Epithelial cell of proximal tubule (primary cell): ENCODE measurements at places on chromosomes 4 and X. TPM values are rescaled to one million over a fixed set of nuclear protein-coding genes. Genes with fewer than 3 reads are reported as not detected.

Gene ABLIM2
- total RNA-seq = 1.0 TPM in 1 of 2 replicates, not detected in the other

- DNase-seq = no peak
These were observed 14.0 kb upstream of the KIAA0232 start for GRCh38 chr4:6768539-6768905.

GRCh38 chr4:44701037-44701436, 22.8 kb downstream of the GUF1 start:
- no peak for DNase-seq

DNA sequence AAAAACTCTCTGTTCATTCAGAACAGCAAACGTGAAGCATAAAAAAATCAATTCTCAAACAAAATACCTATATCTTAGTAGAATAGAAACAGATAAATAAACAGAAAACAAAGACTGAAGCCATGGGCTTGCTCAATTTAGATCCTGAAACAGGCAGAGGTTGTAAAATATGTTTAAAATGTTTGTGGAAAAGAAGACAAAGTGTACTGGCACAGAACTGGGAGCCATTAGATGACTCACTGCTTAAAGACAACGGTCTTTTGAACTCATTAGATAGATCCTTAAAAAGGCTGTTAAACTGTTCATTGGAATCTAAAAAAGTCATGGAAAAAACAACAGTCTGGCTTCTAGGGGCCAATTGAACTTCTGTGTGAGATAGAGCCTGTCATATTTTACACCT, 247.0 kb upstream of the NDST4 start:
- DNase-seq = no peak

- no peak for DNase-seq
These were observed 3.2 kb downstream of the TMEM165 start for GRCh38 chr4:55398966-55399365.

Gene RENBP
- 0.92 and 1.5 TPM in 2 replicates for total RNA-seq

DNA sequence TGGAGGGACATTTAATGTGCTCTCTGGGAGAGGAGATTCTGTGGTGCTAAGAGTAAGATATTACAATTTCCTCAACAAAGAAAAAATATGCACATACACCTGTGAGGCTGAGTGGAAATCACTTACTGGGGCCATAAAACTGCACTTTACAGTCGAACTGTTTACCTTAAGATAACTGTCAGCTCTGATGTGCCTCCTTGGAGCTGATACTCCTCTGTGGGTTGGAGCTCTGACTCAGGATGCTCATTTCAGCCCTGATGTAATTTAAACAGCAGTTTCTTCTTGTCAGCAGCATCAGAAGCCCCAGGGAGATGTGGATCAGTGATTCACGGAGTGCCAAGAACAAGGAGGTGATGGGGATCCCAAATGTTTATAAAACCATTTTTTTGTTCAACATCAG, 241.9 kb upstream of the SFRP2 start:
- no peak for DNase-seq

DNA sequence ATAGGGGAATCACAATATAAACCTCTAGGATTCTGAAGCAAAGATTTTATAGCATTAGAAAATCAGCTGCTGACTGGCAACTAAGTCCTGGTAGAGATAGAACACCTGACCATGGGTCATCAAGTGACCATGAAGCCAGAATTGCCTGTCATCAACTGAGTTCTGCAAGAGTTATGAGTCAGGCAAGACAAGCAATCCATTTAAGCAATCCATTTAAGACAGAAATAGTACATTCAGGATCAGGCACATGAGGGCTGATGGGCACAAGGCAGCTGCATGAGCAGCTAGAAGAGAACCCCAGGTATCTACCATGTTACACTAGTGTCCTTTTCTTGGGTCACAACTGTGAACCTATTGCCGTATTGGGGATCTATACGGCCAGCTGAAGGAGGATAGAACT, 98.9 kb downstream of the SPRY1 start:
- no peak for DNase-seq

DNA sequence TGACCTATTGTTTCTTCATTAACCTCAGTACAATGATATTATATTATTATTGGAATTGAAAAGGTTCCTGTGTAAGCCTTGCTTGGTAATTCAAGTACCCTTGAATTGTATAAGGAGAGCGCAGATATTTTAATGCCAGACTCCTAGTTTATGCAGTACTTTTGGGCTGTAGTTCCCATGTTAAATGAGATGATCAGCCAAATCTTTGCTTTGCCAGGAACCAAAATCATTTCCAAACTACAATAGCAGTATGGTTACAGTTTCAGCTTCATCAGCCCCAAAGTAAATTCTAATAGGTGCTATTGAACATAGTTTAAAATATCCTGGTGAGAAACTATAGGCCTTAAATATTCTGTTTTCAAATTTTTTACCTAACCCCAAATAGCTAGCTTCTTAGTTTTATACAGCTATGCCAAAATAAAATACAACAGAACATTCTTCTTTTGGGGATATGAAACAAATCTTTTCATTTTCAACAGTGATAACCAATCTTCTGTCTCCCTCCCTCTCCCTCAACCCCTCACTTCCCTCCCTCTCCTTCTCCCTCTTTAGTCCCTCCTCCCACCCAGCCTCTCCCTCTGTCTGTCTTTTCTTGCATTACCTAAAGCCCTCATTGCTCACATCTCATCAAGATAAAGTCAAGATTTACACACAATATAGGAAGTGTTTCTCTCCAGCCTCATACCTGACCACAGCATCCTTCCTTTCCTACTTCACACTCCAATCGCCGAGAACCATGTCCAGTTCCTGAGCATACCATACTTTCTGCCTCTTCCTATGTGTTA, 190.1 kb downstream of the SHROOM3 start:
- no peak for DNase-seq

- no peak for DNase-seq
These were observed 250.7 kb downstream of the NAP1L3 start for GRCh38 chrX:93422693-93423092.

DNA sequence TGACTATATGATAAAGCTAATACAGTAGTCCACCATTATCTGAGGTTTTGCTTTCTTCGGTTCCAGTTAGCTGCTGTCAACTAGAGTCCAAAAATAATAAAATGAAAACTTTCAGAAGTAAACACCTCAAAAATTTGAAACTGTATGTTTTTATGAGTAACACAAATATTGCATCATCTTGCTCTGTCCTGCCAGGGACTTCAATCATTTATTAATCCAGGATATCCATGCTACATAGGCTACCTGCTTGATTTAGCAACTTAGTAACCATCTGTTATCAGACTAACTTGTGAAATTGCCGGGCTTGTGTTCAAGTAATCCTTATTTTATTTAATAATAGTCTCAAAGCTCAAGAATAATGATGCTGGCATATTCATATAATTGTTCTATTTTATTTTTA, 1537.8 kb upstream of the PABPC4L start:
- peak; percentile 40 for DNase-seq

DNA sequence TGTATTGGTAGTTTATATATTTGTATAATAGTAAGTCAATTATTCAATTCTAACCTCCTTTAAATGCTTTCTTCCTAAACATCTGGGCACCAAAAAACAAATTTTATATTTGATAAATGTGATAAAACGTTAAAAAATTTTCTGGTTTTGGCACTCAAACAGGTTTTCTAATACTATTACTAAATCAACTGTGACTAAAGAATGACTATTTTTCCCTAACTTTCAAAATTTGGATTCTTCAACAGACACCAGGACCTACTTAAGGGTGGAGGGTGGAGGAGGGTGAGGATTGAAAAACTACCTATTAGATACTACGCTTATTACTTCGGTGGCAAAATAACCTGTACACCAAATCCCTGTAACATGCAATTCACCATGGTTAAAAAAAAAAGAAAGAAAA, 555.5 kb downstream of the IL15 start:
- no peak for DNase-seq

DNA sequence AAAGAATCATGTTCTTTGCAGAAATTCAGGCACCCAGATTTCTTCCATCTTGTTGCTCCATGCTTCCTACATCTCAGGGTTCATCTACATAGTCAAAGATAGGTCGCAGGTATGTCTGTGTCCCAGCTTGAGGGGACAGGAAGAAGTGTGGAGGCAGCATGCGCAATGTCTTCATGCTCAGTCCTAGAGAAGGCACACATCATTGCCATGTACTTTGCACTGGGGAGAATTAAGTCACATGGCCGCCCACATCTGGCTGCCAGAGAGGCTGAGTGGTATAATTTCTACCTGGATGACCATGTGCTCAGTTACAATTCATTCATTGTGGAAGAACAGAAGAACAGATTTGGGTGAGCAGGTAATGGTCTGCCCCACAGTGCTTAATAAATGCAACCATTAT, 54.1 kb downstream of the GAB1 start:
- no peak for DNase-seq

DNA sequence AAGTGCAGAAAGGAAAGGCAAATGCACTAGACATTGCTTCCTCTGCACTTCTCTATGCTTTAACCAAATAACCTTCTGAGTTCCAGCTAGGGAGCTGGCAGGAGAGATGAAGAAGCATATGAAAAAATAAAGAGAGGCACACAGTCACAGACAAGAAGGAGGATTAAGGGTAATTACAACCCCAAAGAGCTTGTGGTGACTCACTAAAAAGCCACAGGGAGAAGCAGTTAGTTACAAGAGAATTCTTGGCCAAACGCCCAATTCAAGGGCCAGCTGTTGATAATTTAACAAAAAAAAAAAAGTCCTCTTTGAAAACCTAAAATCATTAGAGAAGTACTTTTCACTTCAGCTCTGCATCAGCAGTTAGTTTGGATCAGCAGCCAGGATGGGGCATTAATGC, 478.0 kb downstream of the KCNIP4 start:
- DNase-seq = no peak

- DNase-seq = no peak
These were observed 548 bp downstream of the TLR1 start for GRCh38 chr4:38803833-38804653.

Gene FGD1
- 10.2 and 10.3 TPM in 2 replicates for total RNA-seq

GRCh38 chrX:154379569-154379951, 465 bp downstream of the EMD start:
- no peak for DNase-seq

DNA sequence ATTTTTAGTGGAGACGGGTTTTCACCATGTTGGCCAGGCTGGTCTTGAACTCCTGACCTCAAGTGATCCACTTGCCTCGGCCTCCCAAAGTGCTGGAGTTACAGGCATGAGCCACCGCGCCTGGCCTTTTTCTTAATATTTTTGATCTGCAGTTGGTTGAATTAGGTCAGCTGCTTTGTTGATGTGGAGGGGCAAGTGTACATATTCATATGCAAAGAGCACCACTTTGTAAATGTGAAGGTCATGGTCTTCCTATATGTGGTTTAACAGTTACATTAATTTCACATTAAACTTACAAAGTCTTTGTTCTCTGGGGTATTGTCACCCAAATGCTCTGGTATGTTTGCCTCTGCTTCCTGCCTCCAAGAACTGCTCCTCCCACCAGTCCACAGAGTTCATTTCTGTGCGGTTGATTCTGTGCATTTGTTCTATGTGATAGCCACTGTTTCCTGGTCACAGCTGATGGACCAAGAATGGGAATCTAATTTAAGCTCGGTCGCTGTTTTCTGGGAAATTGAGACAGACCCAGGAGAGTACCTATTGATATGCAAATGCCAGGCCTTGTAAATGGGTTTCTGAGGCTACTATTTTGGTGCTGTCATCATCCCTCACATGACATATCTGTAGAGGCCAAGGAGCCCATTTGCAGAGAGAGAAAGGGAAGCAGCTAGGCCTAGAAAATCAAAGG, 26.9 kb upstream of the HPSE start:
- DNase-seq = no peak

Gene OPHN1
- total RNA-seq = 2.8 and 3.7 TPM in 2 replicates

Gene SMIM10L2A
- 0.65 and 2.3 TPM in 2 replicates for total RNA-seq

Gene BTC
- total RNA-seq = 3.6 and 5.4 TPM in 2 replicates

DNA sequence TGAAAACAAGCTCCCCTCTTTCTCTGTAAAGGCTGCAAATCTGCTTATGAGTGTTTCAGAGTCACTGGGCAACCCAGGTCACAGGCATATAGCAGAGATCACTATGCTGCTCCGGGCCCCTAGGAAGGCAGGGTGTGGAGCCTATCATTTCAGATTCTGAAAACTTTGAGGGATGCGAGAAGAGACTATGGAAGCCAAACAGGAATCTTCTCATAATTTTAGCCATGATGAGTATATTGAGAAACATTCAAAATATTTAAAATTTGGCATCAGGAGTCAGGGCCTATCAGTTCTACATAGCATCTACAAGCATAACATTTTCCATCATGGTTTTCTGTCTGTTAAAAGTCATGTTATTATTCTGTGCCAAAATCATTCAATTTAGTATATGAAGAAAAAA, 61.7 kb upstream of the ATXN3L start:
- no peak for DNase-seq

DNA sequence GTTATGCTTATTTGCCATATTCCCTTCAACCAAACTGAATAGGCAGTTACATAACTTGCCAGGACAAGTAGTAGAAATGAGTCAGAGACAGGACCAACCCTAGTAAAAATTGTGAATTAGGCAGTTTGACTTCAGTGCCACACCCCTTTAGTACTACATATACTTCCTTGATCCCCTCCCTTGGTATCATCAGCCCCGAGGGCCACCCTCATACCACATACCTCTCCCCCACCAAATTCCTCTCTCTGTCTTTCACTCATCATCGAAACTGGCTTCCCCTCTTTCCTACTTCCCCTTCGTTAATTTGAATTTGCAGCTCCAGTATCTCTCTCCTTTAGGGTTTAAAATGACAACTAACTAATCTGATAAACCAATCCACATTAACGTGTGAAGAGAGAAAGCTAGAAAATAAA, 7.9 kb upstream of the PTPN13 start:
- DNase-seq = no peak

DNA sequence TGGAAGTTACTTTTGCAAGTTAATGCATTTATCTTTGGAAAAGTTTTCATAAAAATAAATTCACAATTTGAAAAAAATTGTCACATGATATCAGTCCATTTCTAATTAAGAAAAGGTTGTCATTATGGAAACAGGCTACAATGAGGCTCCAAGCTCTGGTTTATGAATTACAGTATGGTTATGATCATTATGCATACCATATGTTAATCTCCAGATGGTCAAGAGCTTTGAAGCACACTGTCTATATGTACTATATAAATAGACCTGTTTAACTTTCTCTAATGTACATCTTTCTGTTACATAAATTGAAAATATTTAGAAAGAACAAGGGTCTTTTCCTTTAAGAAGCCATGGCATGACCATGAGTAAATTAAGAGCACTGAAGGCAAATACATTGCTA, 2338.8 kb downstream of the PCDH7 start:
- no peak for DNase-seq

DNA sequence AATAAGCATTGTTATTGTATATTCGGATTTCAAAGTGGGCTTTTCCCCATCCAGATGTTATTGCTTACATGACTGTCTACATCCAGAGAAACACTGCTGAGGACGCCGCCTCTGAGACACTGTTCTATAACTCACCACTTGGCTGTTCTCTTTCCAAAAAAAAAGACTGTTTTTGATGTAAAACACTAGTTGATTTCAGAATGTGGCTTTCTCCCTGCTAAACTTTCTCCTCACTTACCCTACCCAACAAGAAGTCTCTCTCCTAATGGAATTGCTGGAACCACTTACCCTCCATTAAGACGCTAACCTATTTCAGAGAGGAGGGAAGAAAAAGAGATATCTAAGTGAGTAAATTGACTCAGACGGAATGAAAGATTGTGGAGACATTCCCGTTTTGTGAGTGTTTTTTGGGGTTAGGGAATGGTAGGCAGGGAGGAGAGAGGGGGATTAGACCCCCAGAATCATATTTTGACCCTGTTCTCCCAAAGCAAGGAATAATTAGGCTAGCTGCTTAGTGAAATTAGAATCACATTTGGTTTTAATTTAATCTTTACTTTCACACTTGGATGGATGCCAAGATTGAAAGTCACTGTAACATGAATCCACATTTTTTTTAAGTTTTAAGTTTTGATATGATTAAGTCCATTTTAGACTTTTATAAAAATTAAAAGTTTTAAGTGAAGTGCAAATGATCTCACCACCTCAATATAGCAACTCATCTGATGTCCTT, 174.9 kb downstream of the CHIC2 start:
- no peak for DNase-seq

Gene GJB1
- total RNA-seq = 0.07 and 0.40 TPM in 2 replicates
